ENCODE measurements at places on chromosomes 2 and 18. TPM values are rescaled to one million over a fixed set of nuclear protein-coding genes. Genes with fewer than 3 reads are reported as not detected.

The OTOS gene
- total RNA-seq: not detected

The FBXO15 gene
- total RNA-seq: 0.64 TPM

DNA sequence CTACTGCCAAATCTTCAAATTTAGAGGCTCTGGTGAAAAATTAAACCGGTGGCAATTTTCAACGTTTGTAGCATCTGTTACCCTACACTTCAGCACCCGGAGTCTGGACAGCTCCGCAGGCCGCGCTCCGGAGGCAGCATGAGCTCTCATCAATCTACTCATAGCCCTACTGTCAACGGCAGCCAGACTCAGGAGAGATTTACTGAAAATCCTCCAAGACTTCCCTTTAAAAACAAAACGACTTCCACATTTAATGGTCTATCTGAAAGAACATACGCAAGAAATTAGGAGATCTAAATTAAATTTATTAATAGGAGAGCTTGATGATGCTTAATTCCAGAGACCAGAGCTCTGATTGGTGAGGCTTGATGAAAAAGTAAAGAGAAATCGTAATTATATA is 970 bp upstream of the ADCYAP1 start:
- no peaks in the 10 kb centered on the region for H3K36me3 ChIP-seq
- H3K4me3 ChIP-seq: no peak overlapping the region
- H3K27me3 ChIP-seq: peaks cover 13% of the 10 kb centered on the region
- DNase-seq: no peak

GRCh38 chr2:105919826-105920225 is 175.1 kb downstream of the NCK2 start:
- no peak overlapping the region for H3K4me3 ChIP-seq
- H3K27ac ChIP-seq: peak overlapping the region; percentile 74
- DNase-seq: no peak
- H3K27me3 ChIP-seq: no peaks in the 10 kb centered on the region

DNA sequence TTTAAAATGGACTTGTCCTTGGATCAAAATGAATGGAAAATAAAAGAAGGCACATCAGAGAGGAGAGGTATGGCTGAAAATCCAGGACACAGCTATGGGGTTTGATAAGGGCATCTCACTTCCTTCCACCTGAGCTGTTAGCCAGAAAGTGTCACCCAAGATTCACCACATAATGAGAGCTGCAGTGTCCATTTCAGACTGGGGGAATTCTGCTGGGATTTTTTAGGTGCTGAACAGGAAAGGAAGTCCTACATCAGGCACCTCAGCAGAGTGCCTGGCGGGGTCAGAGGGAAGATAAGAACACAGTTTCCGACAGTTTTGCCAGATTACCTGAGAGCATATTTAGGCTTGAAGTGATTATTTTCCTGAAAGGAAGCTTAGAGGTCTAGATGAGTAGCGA is 187.6 kb upstream of the HNMT start:
- H3K27ac ChIP-seq: no peak overlapping the region
- H3K36me3 ChIP-seq: no peaks in the 10 kb centered on the region
- H3K4me1 ChIP-seq: no peaks in the 10 kb centered on the region
- no peaks in the 10 kb centered on the region for H3K27me3 ChIP-seq
- DNase-seq: no peak
- H3K4me3 ChIP-seq: no peak overlapping the region

DNA sequence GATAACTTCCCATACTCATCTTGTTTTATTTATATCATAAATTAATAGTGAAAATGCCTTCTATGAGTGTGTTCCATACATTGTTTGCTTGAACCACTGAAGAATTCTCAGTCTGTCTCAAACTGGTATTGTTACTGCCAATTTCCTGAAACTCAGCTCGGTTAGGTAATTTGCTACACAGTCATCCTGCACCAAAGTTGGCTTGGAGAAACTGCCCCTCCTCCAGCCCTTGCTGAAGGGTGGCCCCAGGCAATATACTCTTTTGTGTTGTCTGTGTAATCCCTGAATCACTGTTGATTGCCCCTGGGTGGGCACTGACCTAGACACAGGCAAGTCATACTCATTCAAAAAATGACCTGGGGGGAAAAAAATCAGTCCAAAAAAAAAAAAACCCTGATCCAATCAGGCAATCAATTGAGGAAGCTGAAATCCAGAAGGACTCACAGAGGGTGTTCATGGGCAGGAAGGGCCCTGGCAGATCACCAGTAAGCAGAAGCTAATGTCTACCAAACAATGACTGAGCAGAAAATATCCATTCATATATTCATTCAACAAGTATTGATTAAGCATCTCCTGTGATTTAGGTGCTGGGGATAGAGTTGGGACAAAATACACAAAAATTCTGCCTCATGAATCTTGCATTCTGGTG is 3.8 kb upstream of the SESTD1 start:
- peak overlapping the region; percentile 62 for H3K27ac ChIP-seq
- H3K27me3 ChIP-seq: no peaks in the 10 kb centered on the region
- peaks cover 6% of the 10 kb centered on the region for H3K4me1 ChIP-seq
- H3K4me3 ChIP-seq: no peak overlapping the region
- H3K36me3 ChIP-seq: no peaks in the 10 kb centered on the region

GRCh38 chr2:25091265-25091664 is 49.4 kb downstream of the EFR3B start:
- H3K4me3 ChIP-seq: no peak overlapping the region
- no peak overlapping the region for H3K27ac ChIP-seq
- H3K27me3 ChIP-seq: no peaks in the 10 kb centered on the region
- H3K4me1 ChIP-seq: no peaks in the 10 kb centered on the region
- H3K36me3 ChIP-seq: no peaks in the 10 kb centered on the region

GRCh38 chr18:62788876-62789275 is 73.5 kb downstream of the PHLPP1 start:
- DNase-seq: no peak
- H3K36me3 ChIP-seq: no peaks in the 10 kb centered on the region
- no peak overlapping the region for H3K4me3 ChIP-seq
- H3K27ac ChIP-seq: no peak overlapping the region
- H3K27me3 ChIP-seq: no peaks in the 10 kb centered on the region
- peaks cover 5% of the 10 kb centered on the region for H3K4me1 ChIP-seq

DNA sequence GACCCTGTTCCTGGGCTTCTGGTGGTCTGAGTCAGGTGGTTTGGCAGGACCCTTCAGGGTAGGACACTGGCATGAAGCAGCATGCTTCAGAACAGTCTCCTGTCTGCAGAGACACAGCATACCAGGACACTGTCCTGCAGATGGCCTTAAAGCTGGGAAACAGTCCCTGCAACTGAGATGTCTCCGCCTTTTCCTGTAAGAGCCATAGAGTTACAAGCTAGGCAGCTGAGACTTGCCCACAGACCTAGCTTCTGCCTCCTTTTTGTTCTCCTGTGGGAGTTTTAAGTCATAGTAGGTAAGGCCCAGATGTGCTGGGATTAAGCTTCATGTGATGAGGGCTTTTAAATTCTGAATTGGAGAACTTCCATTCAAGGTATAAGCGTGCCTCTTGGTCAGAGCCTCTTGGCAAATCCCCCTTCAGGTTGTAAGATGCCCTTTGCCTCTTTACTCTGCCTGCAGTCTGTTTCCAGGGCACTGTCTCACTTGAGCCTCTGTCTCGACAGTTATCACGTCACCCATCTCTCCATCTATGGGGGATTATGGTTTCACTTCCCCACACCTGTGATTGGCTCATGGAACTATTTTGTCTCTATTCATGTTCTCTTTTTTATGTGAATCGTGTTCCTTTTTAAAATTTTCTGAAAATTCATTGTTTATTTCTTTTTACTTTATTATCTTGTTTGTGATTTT is 51.8 kb downstream of the COA5 start:
- no peaks in the 10 kb centered on the region for H3K4me1 ChIP-seq
- no peak for DNase-seq
- H3K4me3 ChIP-seq: no peak overlapping the region
- no peaks in the 10 kb centered on the region for H3K36me3 ChIP-seq
- H3K27ac ChIP-seq: no peak overlapping the region

DNA sequence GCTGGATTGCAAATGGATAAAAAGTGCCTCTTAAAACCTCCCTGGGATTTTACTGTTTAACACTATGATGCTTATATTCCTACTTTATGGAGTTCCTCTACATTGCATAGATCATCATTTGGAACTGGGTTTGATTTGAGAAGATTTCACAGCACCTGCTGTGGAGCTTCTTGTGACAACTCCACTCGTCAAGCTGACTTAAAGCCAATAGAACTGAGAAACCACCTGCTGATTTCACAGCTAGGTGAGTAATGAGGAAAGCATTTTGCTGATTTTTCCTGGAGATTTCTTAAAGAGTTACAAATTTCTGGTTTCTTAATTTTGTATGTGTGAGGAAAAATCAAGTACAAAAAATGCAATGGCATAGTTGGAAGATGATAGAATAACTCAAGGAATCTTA is 739.1 kb upstream of the LRRTM1 start:
- H3K4me3 ChIP-seq: no peak overlapping the region
- DNase-seq: no peak
- H3K27ac ChIP-seq: no peak overlapping the region
- H3K27me3 ChIP-seq: no peaks in the 10 kb centered on the region
- no peaks in the 10 kb centered on the region for H3K4me1 ChIP-seq
- no peaks in the 10 kb centered on the region for H3K36me3 ChIP-seq

Data from breast epithelium (tissue), 4 donors.